CD4-positive, alpha-beta T cell treated with Interleukin-15 for 4 hours (primary cell): ENCODE measurements at places on chromosomes 13 and 19.

GRCh38 chr13:44694842-44695241, 118.7 kb upstream of the TSC22D1 start:
- no peak for DNase-seq

GRCh38 chr13:97226788-97227627, 4.9 kb downstream of the MBNL2 start:
- DNase-seq: peak; percentile 61

- no peak for DNase-seq
Observed at GRCh38 chr13:25170554-25171111, 1.5 kb downstream of the AMER2 start.

GRCh38 chr13:20035130-20035529, 76.6 kb downstream of the ZMYM2 start:
- DNase-seq: no peak

GRCh38 chr13:76692346-76692745, 193.9 kb downstream of the KCTD12 start:
- DNase-seq: no peak

GRCh38 chr13:81927347-81927746, 1586.4 kb upstream of the SPRY2 start:
- DNase-seq: no peak

- peak; percentile 62 for DNase-seq
Observed at GRCh38 chr19:14347999-14348889, 33.0 kb upstream of the ADGRE5 start.

- no peak for DNase-seq
Observed at GRCh38 chr19:19777692-19778091, 43.9 kb downstream of the ZNF506 start.

GRCh38 chr13:27466513-27466912, 16.1 kb upstream of the MTIF3 start:
- no peak for DNase-seq

GRCh38 chr19:51491586-51491985, 10.0 kb downstream of the SIGLEC12 start:
- DNase-seq: no peak

GRCh38 chr13:34749046-34749445, 193.0 kb upstream of the NBEA start:
- no peak for DNase-seq

GRCh38 chr13:25490236-25490635, 118.5 kb downstream of the ATP8A2 start:
- DNase-seq: no peak

GRCh38 chr19:14086098-14086497, 515 bp upstream of the C19orf67 start:
- no peak for DNase-seq

GRCh38 chr19:7862413-7862951, 11.7 kb downstream of the PRR36 start:
- peak; percentile 56 for DNase-seq

- DNase-seq: no peak
Observed at GRCh38 chr19:11504502-11505031, 1.1 kb downstream of the ZNF653 start.

- peak; percentile 32 for DNase-seq
Observed at GRCh38 chr19:44694184-44694579, 4.8 kb upstream of the CEACAM16 start.
